ENCODE measurements at places on chromosomes 12 and 14.

- no peak for DNase-seq
Measured at GRCh38 chr12:63967358-63968145, 123.1 kb downstream of the SRGAP1 start.

- peak; percentile 37 for DNase-seq
Measured at GRCh38 chr14:41285186-41285748, 321.4 kb upstream of the LRFN5 start.

DNA sequence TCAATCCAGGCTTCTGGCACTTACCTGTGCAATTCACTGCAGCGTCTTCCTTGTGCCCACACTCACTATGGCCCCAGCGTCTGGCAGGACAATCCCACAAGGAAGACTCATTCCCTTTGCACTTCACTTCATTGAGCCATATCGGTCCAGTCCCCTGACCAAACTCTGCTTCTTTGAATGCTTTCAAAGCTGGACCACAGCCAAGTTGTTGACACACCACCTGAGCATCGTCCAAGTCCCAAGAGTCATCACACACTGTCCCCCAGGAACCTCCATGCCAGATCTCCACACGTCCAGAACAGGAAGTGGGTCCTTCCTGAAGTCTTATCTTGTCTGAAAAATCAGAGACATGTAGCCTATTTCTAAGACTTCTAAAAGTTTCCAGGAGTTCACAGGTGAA, 20.2 kb downstream of the CD163 start:
- no peak for DNase-seq

DNA sequence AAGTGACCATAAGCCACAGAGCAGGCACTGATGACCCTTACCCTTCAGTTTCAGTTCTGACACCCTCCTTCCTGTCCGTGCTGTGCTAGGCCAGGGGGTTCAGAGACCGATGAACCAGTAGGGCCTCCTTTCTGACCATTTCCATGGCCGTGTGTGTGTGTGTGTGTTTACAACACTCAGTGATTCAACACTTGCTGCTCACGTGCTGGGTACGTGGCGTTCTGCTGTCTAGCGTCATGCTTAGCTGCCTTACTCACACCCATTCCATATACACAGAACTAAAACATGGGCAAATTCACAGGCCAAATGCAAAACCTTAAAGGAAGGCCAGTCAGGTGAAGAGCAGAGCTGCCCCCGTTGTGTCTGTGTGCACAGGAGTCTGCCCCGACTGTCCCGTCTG, 67.5 kb downstream of the DNAH10 start:
- DNase-seq = no peak

DNA sequence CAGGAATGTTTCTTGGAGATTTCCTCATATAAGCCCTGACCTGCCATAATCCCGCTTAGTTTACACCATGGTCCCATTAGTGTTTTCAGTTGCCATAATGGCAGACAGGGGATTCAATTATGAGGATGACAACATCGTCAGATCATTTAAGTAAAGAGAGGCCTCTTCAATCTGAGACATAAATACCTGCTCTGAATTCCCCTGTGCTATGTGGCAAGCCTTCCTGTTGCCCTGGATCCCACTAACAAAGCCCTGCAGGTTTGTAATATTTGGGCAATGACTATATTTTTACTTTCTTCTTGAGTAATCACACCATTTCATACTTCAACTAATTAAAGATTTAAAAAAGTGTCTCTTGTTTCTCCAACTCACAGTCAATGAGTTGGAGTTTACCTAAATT, 108.9 kb downstream of the TRAFD1 start:
- no peak for DNase-seq

DNA sequence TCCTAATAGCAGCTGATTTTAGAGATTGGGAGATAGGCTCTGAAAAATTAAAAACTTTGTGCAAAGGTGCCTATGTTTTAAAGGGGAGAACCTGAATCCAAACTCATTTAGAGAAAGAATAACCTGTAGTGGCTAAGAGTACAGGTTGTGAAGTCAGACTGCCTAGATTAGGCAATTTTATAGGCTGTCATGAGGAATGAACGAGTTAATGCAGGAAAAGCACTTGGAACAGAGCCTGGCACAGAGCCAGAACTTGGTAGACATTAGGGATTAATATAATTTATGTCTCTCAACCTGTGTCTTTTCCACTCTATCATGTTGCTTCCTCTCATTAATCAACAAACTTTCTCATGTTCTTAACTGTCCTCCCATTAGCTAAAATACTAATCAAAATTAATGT, 98.1 kb downstream of the WIF1 start:
- no peak for DNase-seq

DNA sequence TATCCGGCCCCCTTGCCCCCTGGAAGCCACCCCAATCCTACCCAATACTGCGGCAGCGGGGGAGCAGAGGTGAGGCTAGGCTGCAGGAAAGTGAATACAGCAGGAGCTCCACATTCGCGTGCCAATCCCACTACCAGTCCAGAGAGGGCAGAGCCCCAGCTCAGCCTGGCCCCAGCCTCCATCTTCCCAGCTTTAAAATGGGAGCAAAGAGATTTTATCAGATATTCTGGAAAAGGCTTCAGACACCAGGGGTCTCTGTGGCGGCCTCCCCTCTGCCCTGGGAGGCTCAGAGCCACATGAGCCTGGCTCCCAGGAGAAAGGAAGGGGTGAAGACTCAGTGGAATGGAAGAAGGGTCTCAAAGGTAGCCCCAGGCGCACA, 72.7 kb downstream of the NCOR2 start:
- DNase-seq = no peak

DNA sequence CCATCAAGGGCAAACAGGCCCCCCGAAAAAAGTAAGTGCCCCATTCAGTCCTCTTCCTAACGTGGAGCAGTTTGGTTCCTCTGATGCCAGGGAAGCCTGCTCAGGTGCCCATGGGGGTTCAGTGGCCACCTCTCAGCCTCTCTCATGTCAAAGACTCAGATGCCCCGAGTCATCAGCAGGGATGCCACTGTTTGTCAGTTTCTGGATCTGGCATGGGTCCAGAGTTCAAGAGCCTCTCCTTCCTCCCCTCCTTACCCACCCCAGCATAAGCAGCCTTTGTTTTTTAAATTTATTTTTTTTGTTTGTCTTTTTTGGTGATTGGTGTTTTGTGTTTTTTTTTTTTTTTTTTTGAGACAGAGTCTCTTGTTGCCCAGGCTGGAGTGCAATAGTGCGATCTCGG, 11.3 kb downstream of the KMT5A start:
- no peak for DNase-seq

- no peak for DNase-seq
Measured at GRCh38 chr14:69865701-69866365, 13.4 kb upstream of the SMOC1 start.

GRCh38 chr12:109421355-109422087, 55.6 kb downstream of the KCTD10 start:
- DNase-seq = no peak

DNA sequence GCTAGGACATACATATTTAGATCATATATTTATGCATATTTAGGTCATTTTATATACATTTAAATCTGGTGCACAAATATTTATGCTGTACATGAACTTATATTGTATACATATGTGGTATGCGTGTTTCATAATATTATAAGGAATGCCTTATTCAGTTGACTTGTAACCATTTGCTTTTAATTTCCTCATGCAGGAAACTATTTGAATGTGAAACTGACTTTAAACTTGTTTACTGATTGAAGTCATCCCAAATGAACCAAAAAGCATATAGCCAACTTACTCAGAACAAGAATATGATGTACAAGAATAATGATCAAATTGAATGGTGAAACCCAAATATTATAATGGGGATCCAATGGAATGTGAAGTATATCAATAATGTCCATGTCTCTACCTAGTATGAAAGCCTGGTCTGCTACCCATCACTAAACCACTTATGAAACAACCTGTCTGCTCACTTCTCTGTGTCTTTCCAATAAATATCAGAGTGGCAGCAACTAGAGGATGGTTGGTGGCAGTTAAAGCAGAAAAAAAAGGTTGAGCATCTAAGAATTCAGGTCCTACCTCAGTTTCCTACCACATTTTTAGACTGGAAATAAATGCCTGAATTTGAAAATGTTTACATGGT, 38.3 kb downstream of the RPS6KA5 start:
- DNase-seq = no peak

GRCh38 chr14:51582437-51582836, 69.3 kb upstream of the FRMD6 start:
- DNase-seq = no peak
